ENCODE measurements at places on chromosomes 11 and 22. TPM values are rescaled to one million over a fixed set of nuclear protein-coding genes. Genes with fewer than 3 reads are reported as not detected.

The MPPED1 gene
- total RNA-seq, result not detected

The ELFN2 gene
- total RNA-seq, result under 0.01 TPM

The MS4A15 gene
- not detected for total RNA-seq

The CASP5 gene
- 0.26 TPM for total RNA-seq
